Nasal cavity respiratory epithelium epithelial cell of viscerocranial mucosa (primary cell): ENCODE measurements at places on chromosomes 6 and 20. TPM values are rescaled to one million over a fixed set of nuclear protein-coding genes. Genes with fewer than 3 reads are reported as not detected.

Gene MATN4
- under 0.01 and 0.14 TPM in 2 replicates for total RNA-seq

Gene CST2
- total RNA-seq, result 0.14 TPM in 1 of 2 replicates, not detected in the other

Gene PPIL6
- 8.6 and 21.2 TPM in 2 replicates for total RNA-seq

Gene PLN
- not detected in 2 replicates for total RNA-seq

Gene IMPG1
- not detected in 2 replicates for total RNA-seq

Gene PDYN
- not detected in 2 replicates for total RNA-seq

Gene SYTL3
- total RNA-seq, result 1.0 and 5.2 TPM in 2 replicates

Gene TNXB
- total RNA-seq, result 1.0 and 2.1 TPM in 2 replicates

Gene MCHR2
- not detected in 2 replicates for total RNA-seq

Gene ANKEF1
- total RNA-seq, result 9.6 and 13.7 TPM in 2 replicates

Gene ASIP
- total RNA-seq, result not detected in 2 replicates

Gene GPR6
- not detected in 2 replicates for total RNA-seq

Gene C6orf141
- total RNA-seq, result 22.3 and 22.6 TPM in 2 replicates

Gene SNRPB
- 112 and 222 TPM in 2 replicates for total RNA-seq

Gene ADGRF4
- total RNA-seq, result 21.5 and 42.1 TPM in 2 replicates

Gene HSPA12B
- not detected in 2 replicates for total RNA-seq

Gene TUBB1
- total RNA-seq, result not detected in 2 replicates

Gene SLA2
- not detected in 2 replicates for total RNA-seq

Gene C6orf15
- 0.34 TPM in 1 of 2 replicates, not detected in the other for total RNA-seq

Gene GGTLC1
- not detected in 2 replicates for total RNA-seq

Gene RAET1L
- 5.1 and 9.3 TPM in 2 replicates for total RNA-seq

Gene CST5
- not detected in 2 replicates for total RNA-seq

Gene SLC22A2
- not detected in 2 replicates for total RNA-seq

Gene ATXN1
- total RNA-seq, result 19.8 and 34.8 TPM in 2 replicates

Gene LZTS3
- total RNA-seq, result 13.5 and 14.4 TPM in 2 replicates

Gene STMND1
- total RNA-seq, result not detected in 2 replicates

Gene TP53TG5
- total RNA-seq, result not detected in 2 replicates

Gene NMBR
- under 0.01 TPM in 1 of 2 replicates, not detected in the other for total RNA-seq

Gene BFSP1
- total RNA-seq, result 2.1 and 2.5 TPM in 2 replicates

Gene OPN5
- total RNA-seq, result under 0.01 TPM in 1 of 2 replicates, not detected in the other

Gene COL12A1
- total RNA-seq, result 34.9 and 36.2 TPM in 2 replicates

Gene HDAC2
- total RNA-seq, result 69.4 and 148 TPM in 2 replicates

Gene CLPSL1
- total RNA-seq, result not detected in 2 replicates

Gene ZBTB12
- total RNA-seq, result 1.4 and 4.1 TPM in 2 replicates

Gene CFB
- total RNA-seq, result 1.7 and 11.2 TPM in 2 replicates

Gene SLC35B2
- 51.9 and 56.0 TPM in 2 replicates for total RNA-seq

Gene GATA5
- not detected in 2 replicates for total RNA-seq

Gene MOXD1
- total RNA-seq, result 0.07 and 0.34 TPM in 2 replicates

Gene ZC2HC1B
- not detected in 2 replicates for total RNA-seq

Gene EBF4
- total RNA-seq, result 1.0 and 2.6 TPM in 2 replicates

Gene C20orf202
- under 0.01 and 0.07 TPM in 2 replicates for total RNA-seq

Gene FAM83D
- total RNA-seq, result 0.78 and 1.7 TPM in 2 replicates

Gene TMEM170B
- total RNA-seq, result 0.34 and 0.43 TPM in 2 replicates
